ENCODE measurements at places on chromosomes 16 and 17.
A peak's percentile ranks its signal among the peaks of the same experiment; 100 is the strongest.

GRCh38 chr17:35293151-35293847, 50.4 kb downstream of the SLFN5 start:
- no peak for DNase-seq

DNA sequence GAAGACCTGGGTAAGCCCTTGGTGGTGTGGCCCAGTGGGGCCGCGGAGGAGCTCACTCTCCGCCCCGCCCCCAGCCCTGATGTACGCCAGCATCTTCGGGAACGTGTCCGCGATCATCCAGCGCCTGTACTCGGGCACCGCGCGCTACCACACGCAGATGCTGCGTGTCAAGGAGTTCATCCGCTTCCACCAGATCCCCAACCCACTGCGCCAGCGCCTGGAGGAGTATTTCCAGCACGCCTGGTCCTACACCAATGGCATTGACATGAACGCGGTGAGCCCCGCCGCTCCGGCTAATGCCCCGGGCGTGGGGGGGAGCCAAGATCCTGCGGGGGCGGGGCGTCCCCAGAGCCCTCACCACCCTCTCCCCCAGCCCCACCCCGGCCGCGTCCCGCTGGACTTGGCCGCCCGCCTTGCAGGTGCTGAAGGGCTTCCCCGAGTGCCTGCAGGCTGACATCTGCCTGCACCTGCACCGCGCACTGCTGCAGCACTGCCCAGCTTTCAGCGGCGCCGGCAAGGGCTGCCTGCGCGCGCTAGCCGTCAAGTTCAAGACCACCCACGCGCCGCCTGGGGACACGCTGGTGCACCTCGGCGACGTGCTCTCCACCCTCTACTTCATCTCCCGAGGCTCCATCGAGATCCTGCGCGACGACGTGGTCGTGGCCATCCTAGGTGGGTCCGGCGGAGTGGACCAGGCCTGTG, 12.1 kb upstream of the DCAF7 start:
- no peak for DNase-seq

DNA sequence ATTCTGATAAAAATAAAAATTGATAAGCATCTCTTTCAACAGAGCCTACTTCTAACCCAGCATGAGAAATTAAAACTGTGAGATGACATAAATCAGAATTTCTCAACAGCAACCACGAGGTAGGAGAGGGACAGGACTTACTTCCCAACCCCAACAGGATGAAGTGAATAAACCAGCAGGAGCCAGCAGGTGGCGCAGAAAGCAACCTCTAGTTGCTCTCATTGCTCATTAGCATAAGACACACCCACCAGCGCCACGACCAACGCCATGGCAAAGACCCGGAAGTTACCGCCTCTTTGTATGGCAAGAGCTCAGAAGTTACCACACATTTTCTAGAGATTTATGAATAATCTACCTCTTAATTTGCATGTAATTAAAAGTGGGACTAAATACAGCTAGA, 189.4 kb upstream of the CDH8 start:
- peak; percentile 89 for DNase-seq

GRCh38 chr16:929227-930073, 41.3 kb downstream of the LMF1 start:
- DNase-seq = no peak

DNA sequence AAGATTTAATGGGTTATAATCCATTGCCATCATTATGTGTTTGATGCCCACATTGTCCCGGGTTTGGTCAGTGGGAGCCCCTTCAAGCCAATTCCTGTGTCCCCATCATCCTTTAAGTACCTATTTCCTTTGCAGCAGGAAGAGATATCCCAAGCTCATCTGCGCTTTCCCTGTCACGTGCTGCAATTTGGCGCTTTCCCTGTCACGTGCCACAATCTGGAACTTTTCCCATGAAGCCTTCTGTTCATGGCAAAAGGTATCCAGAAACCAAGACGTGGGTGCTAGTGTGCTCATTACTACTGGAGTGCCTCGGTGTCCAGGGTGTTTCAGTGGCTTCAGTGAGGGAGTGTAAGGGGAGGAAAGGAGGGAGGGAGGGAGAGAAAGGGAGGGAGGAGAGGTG, 168.5 kb downstream of the NPIPB11 start:
- no peak for DNase-seq

- DNase-seq = peak; percentile 23
These were observed 1972.6 kb downstream of the TP53TG3F start for GRCh38 chr16:35431829-35432663.

DNA sequence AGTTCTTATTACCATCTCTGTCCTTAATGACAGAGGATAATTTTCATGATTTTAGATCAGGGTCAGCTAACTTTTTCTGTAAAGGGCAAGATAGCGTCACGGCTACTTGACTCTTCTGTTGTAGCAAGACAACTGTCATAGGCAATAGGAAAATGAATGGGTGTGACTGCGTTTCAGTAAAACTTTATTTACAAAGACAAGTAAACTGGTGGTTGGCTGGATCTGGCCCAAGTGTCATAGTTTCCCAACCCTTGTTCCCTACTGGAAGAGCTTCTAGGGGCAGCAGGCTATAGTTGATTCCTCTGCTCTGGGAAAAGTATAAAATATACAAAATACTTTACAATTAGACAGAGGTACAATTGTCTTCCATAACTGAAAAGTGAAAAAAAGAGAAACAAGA, 50.6 kb upstream of the VPS4A start:
- no peak for DNase-seq

DNA sequence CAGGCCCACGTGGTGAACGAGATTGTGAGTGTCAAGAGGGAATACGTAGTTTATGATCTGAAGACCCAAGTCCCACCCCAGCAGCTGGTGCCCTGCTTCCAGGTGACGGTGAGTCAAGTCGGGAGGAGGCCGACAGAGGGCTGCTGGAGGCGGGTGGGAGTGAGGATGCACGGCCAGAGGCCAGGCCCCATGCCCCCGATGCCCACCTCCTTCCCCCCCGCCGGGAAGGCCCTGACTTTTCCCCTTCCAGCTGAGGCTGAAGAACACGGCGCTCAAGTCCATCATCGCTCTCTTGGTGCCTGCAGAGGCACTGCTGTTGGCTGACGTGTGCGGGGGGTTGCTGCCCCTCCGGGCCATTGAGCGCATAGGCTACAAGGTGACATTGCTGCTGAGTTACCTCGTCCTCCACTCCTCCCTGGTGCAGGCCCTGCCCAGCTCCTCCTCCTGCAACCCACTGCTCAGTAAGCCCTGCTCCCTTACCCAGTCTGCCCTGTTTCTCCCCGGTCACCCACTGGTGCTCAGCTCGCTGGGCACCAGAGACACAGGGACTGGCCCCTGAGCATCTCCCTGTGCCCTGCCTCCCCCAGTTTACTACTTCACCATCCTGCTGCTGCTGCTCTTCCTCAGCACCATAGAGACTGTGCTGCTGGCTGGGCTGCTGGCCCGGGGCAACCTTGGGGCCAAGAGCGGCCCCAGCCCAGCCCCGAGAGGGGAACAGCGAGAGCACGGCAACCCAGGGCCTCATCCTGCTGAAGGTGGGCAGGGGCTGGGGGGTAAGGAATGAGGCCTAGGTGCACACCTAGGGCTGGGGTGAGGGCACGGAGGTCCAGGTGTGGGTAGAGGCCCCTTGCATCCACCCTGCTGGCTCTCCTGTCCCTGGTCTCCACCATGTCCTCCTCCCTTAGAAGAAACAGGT, 2.6 kb downstream of the ZACN start:
- DNase-seq = no peak

- DNase-seq = no peak
These were observed 24.9 kb downstream of the GP2 start for GRCh38 chr16:20302389-20302788.

- peak; percentile 71 for DNase-seq
These were observed at the start of gene TEKT1 for GRCh38 chr17:6831661-6832263. Gene TEKT1, minus strand, starts transcription at chr17:6831729. Its CDS starts 1,353 bp downstream, at chr17:6830376.

- no peak for DNase-seq
These were observed 706 bp downstream of the TEN1 start for GRCh38 chr17:75979705-75980187.

DNA sequence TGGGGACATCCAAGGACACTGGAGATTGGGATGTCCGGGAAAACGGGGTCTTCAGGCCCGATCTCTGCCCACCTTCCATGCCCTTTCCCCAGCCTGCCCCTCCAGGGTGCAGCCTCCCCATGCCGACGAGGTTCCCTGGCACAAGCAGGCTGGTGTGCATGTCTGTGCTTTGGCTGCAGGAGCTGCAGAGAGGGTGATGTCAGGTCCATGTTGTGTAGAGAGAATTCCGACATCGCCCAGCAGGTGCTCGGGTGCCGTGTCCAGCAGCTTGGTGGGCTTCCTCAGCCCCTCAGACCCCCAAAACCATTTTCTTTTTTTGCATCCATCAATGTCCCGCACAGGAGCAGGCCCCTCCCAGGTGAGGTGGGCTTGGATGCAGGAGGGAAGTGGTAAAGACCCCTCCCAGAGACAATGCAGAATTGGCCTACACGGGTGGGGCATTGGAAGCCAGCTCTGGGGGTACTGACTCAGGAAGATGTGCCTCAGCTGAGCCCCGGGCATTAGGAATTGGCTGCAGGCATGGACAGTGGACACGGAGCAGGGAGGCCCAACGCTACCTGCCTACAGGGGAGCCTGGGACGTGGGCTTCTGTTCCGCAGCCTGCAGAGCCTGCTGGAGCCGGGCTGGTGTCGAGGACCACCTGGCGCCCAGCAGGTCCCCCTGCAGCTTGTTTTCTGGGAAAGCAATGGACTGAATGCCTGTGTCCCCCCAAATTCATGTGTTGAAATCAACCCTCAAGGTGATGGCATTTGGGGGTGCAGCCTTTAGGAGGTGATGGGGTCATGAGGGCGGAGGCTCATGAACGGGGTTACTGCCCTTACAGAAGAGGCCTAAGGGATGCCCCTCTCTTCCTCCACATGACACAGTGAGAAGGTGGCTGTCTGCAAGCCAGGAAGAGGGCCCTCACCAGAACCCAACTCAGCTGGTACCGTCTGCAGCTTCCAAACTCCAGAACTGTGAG, 97.5 kb downstream of the METRNL start:
- no peak for DNase-seq

GRCh38 chr16:85483424-85483823, 129.7 kb upstream of the GSE1 start:
- DNase-seq = no peak

DNA sequence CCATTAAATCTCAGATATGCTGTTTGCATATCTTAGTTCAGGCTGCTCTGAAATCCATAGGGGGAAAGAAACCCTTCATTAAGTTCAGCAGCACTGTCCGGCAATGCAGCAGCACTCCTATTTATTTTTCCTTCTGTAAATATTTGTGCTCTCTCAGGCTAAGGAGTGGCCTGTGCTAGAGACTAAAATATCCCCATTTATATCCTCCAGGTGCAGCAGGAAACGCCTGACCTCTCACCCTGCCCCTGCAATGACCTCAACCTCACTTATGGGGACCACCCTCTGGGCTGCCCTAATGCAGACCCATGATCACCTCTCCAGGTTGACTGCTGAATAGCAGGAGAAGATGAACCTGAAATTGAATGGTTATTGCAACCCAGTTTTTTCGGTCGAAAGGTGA, 165.0 kb upstream of the ELAC2 start:
- DNase-seq = peak; percentile 55

- DNase-seq = no peak
These were observed 9.0 kb downstream of the C16orf54 start for GRCh38 chr16:29736764-29737163.

GRCh38 chr17:46167826-46168569, 25.2 kb downstream of the KANSL1 start:
- peak; percentile 11 for DNase-seq

- DNase-seq = no peak
These were observed 602.2 kb upstream of the CDH8 start for GRCh38 chr16:62638324-62638911.

- no peak for DNase-seq
These were observed 3.2 kb upstream of the ZDHHC1 start for GRCh38 chr16:67419502-67419901.

DNA sequence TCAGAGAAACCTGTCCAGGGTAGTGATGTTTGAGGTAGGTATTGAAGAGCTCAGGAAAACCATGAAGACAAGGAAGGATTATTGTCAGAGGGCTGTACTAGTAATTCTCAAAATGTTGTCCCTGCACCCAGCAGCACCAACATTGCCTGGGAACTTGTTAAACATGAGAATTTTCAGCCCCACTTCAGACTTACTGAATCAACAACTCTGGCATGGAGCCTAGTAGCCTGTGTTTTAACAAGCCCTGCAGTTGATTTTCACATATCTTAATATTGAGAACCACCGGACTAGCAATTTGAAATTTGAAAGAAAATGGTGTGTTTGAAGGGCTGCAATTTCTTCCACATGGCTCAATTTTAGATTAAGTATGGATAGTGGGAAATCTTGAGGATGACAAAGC, 2.8 kb upstream of the KIF2B start:
- DNase-seq = no peak

- no peak for DNase-seq
These were observed 10.4 kb downstream of the CHD9NB start for GRCh38 chr16:53042235-53042701.

DNA sequence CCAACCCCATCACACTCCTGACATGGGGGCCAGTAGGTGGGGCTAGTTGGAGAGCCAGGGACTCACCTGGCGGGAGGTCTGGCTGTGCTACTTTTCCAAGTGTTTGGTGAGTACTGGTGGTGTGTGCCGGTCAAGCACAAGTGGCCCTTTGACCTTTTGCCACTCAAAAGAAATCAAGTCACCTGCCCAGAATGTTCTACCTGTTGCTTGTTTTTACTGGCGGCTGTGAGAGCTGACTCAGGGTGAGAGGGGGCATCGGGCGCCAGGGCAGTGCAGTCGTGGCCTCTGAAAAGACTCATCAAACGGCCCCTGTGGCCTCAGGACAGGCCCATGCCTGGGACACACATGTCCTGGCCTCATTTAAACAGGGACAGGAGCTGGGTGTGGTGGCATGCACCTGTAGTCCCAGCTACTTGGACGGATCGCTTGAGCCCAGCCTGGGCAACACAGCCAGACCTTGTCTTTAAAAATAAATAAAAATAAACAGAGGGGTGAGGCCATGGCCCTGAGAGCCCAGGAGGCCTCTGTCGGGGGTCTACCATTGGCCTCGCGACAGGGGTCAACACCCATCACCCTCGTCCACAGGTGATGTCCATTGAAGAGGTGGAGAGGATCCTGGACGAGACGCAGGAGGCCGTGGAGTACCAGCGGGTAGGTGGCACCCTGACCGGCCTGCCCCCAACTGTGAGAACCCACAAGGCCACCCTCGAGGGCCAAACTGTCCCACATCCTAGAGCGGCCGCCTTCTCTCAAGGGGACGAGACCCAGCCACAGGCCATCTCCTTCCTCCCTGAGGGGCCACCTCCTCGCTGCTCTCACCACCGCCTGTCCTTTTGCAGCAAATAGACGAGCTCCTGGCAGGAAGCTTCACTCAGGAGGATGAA, 5.0 kb downstream of the CHMP6 start:
- DNase-seq = no peak

- no peak for DNase-seq
These were observed 7.2 kb downstream of the SLC38A10 start for GRCh38 chr17:81287741-81288430.
